ENCODE measurements at places on chromosomes 5 and 9.

GRCh38 chr9:120348951-120349429 lies 231.0 kb downstream of the CDK5RAP2 start:
- no peak for DNase-seq

DNA sequence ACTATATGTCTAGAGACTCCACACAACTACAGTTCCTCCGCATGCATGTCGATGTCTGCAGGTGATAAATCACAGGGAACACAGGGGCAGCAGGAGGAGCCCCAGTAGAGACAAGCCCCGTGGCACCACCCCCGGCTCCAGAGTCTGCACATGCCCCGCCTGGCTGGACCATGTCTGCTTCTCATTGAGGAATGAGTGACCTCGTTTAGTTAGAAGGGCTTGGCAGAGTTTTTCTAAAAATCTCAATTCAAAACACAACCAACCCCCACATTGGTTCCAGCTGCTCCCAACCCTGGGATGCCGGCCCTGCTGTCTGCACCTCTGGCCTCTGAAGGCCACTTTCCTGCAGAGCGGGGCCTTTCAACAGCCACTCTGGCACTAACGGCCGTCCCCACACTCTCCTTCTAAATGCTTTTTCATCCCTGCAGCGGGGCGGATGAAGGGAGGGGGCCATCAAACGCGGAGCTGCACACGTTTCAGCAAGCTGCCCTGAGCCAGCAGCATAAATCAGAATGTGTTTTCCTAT lies 106.3 kb downstream of the ROR2 start:
- DNase-seq = no peak

GRCh38 chr5:168886157-168886556 lies 307.0 kb upstream of the PANK3 start:
- DNase-seq = no peak

DNA sequence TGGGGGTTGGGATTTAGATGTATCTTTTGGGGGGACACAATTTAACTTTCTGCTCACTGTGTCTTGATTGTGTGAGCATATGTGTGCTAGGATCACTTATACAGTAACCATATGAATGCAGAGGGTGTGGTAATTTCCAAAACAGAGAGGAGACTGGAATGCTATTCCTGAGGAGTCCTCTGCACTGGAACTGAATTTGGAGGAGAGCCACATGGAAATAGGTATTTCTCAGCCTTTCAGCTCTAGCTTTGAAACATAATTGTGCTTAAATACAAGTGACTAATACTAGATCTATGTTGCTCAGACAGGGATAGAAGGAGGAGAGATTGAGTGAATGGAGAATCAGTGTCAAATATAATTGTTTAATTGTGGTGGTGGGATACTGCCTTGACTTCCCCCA lies 45.5 kb downstream of the FOCAD start:
- no peak for DNase-seq

- no peak for DNase-seq
Observed at GRCh38 chr5:3734632-3735031, 139.0 kb downstream of the IRX1 start.

DNA sequence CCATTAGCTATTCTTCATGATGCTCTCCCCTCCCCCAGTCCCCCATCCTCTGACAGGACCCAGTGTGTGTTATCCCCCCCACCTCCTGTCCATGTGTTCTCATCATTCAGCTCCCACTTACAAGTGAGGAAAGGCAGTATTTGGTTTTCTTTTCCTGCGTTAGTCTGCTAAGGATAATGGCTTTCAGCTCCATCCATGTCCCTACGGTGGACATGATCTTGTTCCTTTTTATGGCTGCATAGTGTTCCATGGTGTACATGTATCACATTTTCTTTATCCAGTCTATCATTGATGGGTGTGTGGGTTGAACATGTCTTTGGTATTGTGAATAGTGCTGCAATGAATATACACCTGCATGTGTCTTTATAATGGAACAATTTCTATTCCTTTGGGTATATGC lies 101.3 kb upstream of the ICE1 start:
- DNase-seq = no peak

GRCh38 chr5:10788358-10788757 lies 27.3 kb upstream of the DAP start:
- DNase-seq = no peak

DNA sequence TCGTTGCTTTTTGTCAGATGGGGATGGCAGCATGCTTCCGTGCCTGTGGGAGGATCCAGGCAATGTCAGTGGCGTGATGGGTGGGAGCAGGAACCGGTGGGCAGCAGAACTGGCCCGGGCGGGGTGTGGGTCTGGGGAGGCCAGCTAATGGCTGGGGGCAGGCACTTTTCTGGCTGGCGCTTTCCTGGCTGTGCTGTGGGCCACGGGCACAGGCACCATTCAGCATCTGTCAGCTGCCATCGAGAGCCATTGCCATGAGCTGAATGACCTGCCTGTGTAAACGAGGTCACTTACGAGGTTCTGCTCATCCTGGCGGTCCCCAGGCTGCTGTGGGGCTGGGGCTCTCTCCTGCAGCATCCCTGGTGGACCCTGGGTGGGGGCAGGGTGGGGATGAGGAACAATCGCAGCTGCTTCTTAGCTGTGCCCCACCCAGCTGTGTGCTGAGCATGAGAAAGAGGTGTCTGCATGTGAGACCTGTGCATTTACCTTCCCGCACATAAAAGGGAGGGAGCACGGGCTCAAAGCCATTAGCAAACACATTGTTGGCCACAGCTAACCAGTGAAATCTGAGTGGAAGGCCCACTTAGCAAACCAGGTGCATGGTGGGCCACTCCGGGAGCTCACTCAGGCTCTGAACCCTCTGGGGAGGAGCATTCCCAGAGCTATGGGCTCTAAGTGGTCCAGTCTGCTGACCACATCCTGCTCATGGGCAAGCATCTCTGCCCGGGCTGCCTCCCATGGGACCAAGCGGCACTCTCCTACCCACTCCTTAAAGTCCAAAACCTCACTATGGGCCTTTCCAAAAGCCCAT lies 41.3 kb upstream of the OLFM1 start:
- no peak for DNase-seq

GRCh38 chr9:37005517-37006140 lies 28.4 kb downstream of the PAX5 start:
- no peak for DNase-seq

DNA sequence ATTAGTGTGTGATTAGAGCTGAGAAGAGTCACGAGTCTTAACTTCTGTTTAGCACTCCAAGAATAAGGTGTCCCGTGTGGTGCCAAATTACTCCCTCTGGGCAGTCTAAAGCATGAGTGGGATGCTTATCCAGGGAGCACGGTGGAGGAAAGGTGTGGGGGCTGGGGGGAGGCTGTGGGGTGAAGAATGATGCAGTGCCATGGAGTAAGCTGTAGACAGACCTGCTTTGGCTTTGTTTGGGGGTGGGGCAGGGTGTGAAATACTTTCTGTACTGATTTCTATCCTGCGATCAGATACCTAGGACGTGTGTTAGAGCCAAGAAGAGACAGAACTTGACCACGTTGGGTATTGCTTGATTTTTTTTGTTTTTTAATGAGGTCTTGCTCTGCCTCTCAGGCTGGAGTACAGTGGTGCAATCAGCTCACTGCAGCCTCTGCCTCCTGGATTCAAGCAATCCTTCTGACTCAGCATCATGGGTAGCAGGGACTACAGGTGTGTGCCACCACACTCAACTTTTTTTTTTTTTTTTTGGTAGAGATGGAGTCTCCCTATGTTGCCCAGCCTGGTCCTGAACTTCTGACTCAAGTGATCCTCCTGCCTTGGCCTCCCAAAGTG lies 232.8 kb downstream of the MAN2A1 start:
- no peak for DNase-seq

DNA sequence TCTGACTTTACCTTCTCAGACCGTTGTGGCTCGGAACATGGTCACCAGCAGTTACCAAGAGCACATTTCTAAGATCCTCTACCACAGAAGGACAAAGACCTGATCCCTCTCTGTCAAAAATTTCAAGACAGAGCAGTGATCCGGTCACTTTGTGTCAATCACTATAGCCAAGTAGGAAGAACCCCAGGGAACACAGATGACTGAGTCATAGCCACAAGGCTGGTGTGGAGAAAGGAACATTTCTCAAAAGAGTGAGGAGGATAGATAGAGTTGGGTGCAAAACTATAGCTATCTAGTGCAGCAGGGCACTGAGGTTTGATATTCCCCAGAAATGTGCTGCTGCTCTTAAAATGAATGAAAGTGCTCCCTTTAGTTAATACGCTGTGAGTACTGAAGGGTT lies 130.7 kb upstream of the SMIM23 start:
- no peak for DNase-seq

- no peak for DNase-seq
Observed at GRCh38 chr5:175902026-175902425, 30.6 kb downstream of the CPLX2 start.

GRCh38 chr9:78691542-78691941 lies 394.6 kb downstream of the PSAT1 start:
- no peak for DNase-seq

DNA sequence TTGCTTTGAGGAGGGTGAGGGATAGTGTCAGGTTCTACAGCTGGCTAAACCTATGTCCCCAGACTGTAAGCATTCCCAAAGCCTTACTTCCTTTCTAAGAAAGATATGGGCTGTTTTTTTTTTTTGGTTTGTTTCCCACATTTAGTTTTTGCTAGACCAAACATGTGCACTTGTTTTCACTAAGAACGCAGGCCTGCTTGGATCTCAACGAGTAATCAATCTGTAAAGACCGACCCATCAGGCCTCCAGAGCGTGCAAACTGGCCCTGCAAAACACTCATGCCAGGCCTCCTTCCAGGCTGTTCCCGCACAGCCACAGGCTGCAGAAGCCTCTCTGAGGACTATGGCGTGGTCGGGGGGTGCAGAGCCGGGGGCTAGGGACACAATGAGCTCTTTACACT lies 304.8 kb upstream of the PANK3 start:
- no peak for DNase-seq

- DNase-seq = no peak
Observed at GRCh38 chr5:100828071-100828897, 74.8 kb downstream of the ST8SIA4 start.

- DNase-seq = no peak
Observed at GRCh38 chr5:168168978-168169698, 122.3 kb upstream of the WWC1 start.

DNA sequence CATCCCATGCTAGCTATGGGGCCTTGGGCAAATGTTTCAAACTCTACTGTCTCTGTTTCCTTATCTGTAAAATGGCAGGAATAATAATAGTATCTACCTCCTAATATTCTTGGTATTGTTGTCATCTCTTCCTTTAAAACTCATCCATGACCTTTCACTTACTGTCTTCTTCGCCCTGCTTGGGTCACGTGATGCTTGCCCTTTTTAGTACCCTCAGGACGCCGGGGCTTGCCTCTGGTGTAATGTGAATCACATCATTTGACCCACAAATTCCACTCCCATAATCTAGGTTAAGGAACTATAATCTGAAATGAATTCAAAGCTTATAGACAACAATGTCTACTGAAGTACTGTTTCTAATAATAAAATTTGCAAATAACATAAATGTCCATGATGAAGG lies 162.7 kb downstream of the DRD1 start:
- DNase-seq = no peak

DNA sequence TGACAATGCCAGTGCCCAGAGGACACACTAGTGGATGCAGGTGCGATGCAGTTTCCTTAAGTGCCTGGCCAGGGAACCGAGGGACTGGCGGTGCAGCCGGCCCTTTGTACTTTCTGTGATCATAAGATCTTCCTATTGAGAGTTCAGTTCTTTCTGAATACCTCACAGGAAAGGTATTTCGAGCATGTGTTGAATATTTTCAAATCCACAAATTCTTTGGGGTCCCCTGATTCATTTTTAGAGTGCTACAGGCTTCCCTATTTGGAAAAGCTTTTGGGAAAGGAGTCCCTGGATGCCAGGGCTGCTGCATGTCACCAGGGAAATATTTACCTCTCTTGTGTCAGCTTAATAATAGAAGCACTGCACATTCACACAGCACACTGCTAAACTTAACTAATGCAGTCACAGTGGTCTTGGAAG lies 281.5 kb downstream of the GADD45G start:
- no peak for DNase-seq
